ENCODE measurements at places on chromosomes 7 and 10. TPM values are rescaled to one million over a fixed set of nuclear protein-coding genes. Genes with fewer than 3 reads are reported as not detected.

DNA sequence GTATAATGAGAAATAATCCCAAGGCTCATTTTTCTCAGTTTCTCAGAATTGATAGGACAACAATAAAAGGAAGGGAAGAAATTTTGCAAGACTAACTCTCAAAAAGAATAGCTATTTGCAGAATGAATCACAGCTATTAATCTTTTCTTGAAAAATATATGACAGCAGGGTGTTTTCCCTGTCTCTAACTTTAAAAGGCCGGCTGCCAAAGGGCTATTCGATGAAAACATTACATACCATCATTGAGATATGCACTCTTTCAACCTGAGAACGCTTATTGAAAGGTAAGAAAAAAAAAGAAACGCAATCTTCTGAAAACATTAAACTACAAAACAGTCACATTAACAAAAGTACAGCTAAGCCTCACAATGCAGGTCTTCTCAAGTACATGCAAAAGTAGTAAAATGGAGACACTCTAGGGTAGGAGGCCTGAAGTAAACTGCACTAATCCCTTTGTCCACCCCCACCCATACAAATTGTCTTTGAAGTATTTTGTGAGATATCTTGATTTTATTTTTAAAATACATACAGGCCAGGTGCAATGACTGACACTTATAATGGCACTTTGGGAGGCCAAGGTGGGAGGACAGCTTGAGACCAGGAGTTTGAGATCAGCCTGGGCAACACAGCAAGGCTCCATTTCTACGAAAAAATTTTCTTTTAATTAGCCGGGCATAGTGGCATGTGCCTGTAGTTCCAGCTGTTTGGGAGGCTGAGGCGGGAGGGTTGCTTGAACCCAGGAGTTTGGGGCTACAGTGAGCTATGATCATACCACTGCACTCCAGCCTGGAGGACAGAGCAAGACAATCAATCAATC lies 83.0 kb downstream of the PARD3 start:
- peak; percentile 63 for DNase-seq

The CRTAC1 gene
- total RNA-seq = 1.3 TPM

The RBP3 gene
- not detected for total RNA-seq

The FRMPD2 gene
- 0.28 TPM for total RNA-seq

DNA sequence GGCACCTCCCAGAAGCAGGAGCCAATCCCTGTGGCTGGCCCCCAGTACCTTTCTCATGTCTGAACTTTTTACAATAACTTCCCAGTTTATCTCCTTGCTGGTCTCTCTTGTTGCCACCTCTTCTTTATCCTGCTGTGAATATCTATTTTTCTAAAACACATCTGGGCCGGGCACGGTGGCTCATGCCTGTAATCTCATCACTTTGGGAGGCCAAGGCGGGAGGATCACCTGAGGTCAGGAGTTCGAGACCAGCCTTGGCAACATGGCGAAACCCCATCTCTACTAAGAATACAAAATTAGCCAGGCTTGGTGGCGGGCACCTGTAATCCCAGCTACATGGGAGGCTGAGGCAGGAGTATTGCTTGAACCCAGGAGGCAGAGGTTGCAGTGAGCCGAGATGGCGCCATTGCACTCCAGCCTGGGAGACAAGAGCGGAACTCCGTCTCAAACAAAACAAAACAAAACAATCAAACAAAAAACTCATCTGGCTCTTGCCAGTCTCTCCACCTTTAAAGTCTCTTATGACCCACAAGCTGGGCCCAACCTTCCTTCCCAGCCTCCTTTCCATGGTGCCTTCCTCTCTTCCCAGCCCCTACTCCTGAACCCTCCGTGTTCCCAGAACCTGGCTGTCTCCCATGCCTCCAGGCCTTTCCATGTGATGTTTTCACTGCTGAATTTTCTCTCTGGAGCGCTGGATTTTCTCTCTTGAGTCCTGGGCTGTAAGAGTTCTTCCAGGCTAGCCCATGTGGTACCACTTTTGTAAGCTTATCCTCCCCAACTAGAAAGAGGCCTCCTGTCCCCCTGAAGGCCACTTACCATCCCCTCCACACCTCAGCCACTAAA lies 51.3 kb downstream of the HIP1 start:
- DNase-seq = no peak

DNA sequence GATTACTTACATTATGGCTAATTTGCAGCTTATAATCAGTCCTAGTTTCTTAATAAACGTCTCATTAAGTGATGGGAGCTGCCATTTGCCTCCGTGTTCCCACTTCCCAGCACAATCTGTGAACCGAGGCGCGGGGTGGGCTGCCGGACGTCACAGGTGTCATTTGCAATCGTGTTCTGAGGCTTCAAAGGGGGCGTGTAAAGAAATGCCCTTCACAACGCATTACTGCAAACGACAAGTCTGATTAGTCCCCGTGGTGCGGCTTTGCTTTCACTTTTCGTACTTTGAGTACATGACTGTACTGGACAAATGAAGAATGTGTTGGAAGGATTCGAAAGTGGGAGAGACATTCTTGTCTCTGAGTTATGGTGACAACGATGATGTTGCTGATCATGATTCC lies 614.2 kb upstream of the ADARB2 start:
- DNase-seq = no peak

GRCh38 chr7:127413962-127414361 lies 21.5 kb upstream of the ZNF800 start:
- DNase-seq = no peak

- peak; percentile 39 for DNase-seq
Observed at GRCh38 chr7:129864042-129864441, 88.7 kb downstream of the UBE2H start.

The AASS gene
- 44.5 TPM for total RNA-seq

GRCh38 chr7:87316846-87317552 lies 28.5 kb upstream of the CROT start:
- peak; percentile 50 for DNase-seq

- DNase-seq = no peak
Observed at GRCh38 chr10:61142987-61143386, 199.0 kb upstream of the RHOBTB1 start.

GRCh38 chr7:27197137-27198042 lies 2.5 kb downstream of the HOXA13 start:
- no peak for DNase-seq

DNA sequence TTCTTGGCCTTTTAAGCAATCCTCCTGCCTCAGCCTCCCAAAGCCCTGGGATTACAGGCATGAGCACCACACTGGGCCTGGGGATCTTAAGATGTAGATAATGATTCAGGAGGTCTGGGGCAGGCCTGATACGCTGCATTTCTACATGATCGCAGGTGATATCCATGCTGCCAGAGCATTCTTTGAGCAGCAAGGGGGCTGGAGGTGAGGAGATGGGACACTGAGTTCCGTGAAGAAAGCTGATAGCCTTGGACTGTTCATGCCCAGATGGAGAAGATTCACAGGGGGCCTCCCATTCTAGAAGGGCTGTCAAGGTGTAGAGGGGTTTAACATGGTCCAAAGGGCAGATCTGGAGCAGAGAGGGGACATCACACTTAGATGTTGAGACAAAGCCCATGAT lies 480.3 kb downstream of the RPS24 start:
- DNase-seq = no peak

DNA sequence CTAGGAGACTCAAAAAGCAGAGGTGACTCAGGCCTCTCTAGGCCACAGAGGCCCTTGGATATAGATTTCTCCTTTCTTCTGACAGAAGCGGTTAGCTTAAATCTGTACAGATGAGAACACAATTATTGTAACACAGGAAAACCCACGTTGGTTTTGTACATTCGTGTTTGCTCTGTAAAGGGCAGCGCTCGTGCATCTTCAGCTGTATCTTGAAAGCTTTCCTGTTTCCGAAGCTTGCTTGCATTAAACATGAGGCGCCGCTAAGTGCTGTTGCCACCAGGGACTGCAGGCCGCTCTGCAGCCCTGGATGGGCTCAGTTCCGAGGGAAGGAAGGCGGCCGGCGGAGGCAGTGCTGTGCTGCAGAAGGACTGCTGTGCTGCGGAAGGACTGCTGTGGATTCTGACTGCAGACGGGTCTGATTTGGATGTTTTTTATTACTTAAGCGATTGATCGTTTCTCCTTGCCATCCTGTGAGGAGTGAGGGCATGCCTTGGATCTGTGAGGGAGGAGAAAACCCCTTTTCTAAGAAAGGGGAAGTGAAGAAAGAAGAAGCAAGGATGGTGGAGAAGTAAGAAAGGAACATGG lies 53.3 kb downstream of the FHIP2A start:
- peak; percentile 34 for DNase-seq

- no peak for DNase-seq
Observed at GRCh38 chr10:78920011-78920410, 148.8 kb upstream of the ZMIZ1 start.

DNA sequence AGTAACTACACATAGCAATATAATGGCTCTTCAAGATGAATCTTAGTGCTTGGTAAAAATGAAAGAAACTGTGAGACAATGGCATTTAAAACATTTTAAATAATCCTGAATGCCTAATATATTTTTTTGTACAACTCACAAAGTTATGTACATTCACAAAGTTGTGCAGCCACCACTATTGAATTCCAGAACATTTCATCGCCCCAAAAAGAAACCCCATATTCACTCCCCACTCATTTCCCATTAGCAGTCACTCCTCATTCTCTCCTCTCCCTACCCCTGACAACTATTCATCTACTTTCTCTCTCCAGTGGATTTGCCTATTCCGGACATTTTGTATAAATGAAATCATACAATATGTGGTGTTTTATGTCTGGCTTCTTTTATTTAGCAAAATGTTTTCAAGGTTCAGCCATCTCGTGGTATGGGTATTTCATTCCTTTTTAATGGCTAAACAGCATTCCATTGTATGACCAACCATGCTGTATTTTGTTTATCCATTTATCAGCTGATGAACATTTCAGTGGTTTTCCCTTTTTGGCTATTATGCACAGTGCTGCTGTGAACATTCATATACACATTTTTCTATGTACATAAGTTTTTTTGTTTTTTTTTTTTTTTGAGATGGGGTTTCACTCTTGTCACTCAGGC lies 34.7 kb downstream of the ENTPD7 start:
- DNase-seq = no peak

DNA sequence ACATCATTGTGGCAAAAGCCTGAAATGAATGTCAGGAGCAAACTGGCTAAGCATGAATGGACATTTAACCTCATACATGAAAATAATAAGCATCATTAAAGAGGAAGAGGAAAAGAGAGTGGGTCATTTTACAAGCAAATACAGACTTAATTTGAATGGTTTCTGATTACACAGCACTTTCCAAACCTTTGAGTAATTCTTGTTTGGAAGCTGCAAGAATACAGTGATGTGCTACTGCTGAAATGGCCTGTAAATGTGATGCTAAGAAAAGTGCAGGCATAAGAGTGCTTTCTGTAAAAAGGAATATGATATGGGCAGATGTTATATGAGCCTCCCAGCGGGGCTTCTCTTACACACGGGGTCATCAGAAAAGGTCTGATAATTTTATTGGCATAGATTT lies 30.2 kb downstream of the TAS2R16 start:
- no peak for DNase-seq

DNA sequence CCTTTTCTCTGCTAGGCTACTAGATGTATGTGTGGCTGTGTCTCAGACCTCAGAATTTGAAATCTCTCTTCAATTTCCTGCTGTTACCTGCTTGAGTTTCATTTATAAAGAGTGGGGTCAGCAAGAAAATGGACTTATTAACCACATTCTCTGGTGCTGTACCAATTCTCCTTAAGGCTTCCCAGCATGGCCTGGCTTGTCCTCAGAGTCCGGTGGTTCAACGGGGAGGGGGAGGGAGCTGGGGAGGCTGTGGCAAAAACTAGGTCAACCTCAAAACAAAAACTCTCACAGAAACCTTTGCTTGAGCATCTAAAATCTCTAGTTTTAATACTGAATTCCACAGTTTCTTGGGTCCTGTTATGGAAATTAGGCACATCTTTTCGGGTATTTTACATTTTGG lies 389.1 kb upstream of the COBL start:
- no peak for DNase-seq

The KIAA1549 gene
- total RNA-seq = 2.6 TPM

All from dermis blood vessel endothelial cell (primary cell).